ENCODE measurements at places on chromosomes 4 and X.

GRCh38 chr4:189785257-189785656 is 155.4 kb upstream of the FRG1 start:
- no peak for DNase-seq

GRCh38 chr4:8340781-8341241 is 71.3 kb downstream of the HTRA3 start:
- DNase-seq, result no peak

DNA sequence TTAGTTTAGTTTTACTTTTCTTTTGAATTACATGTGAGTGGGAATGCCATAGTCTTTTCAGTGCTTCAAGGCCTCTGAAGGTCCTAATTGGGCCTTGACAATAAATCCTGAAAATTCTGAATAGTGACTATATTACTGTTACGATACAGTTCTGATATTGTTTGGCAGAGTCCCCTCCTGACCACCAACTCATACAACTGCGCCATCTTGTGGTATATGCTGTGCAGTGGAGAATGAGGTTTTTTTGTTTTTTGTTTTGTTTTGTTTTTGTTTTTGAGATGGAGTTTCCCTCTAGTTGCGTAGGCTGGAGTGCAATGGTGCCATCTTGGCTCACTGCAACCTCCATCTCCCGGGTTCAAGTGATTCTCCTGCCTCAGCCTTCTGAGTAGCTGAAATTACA is 56.6 kb upstream of the CHRDL1 start:
- DNase-seq, result peak; percentile 23

DNA sequence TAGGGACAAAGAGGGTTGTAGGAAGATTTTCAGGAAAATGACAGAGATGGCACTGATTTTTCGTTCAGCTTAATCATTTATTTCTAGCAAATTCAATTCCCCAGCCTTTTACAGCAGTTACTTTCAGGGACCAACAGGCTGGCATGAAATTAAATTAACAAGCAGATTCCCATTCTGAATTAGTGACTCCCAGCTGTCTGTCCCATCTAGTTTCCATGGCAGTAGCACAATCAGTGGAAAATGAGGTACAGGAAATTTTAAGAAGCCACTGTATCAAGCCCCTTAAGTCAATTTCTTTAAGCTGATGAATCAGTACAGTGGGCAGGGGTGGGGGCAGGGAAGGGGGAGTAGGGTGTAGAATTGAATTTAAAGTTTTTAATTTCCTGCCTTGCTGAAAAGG is 121.1 kb upstream of the TEX13C start:
- DNase-seq, result no peak

DNA sequence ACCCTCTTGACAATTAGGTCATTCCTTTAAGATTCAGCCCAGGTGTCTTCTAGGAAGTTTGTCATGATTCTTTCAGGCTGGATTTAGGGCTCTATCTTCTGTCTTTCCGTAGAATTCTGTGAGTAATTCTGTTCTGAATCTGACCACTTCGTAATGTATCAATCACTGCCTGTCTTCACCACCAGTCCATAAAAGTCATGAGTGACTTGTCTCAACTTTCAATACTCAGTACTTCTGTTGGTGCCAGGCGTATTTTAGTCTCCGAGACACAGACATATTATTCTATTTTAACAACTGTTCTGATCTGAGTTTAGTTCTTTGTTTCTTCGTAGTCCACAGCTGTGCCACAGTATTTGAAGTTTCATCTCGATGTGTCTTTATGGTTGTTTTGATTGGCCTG is 310.7 kb downstream of the PPARGC1A start:
- no peak for DNase-seq

- no peak for DNase-seq
These were observed 680.7 kb upstream of the GRID2 start for GRCh38 chr4:91622925-91623602.

- no peak for DNase-seq
These were observed 34.8 kb downstream of the KCNE5 start for GRCh38 chrX:109590176-109590575.

DNA sequence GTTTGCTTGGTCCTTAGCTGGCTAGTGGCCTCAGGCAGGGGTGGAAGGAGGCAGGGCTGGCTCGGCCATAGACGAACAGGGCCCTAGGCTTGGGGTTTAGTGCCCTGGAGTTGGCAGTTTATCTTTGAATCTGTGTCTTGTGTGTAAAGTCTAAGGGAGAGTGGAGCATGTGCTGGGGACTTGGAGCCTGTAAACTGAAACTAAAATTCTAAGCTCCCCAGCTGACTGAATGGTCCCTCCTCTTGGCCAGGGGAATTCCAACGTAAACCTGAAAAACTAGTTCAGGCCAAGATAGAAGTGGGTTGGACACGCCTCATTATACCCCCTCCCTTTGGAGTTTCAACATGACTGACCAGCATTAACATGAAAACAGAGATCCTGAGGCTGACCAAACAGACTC is 46.1 kb upstream of the GPR78 start:
- no peak for DNase-seq

DNA sequence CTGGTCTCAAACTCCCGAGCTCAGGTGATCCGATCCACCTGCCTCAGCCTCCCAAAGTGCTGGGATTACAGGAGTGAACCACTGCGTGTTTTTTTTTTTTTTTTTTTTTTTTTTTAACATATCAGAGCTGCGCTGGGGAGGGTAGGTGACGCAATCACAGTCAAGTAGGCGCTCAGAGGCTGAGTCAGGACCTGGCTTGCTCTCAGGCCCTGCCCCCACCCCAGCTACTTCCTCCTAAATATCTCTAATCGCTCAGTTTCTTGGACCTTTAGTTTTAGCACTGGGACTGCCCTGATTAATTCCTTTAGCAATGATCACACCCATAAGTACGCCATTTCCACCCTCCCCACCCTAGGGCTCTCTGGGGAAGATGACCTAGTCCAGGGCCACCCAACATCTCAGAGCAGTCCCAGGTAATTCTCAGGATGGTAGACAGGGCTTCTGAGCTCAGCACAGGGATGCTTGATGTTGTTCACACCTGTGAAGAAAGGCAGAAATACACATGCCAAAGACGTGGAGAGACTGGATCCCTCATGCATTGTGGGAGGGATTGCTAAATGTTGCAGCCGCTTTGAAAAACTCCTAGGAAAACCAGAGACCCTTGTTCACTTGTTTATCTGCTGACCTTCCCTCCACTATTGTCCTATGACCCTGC is 50.2 kb downstream of the DDX3X start:
- DNase-seq, result peak; percentile 68

DNA sequence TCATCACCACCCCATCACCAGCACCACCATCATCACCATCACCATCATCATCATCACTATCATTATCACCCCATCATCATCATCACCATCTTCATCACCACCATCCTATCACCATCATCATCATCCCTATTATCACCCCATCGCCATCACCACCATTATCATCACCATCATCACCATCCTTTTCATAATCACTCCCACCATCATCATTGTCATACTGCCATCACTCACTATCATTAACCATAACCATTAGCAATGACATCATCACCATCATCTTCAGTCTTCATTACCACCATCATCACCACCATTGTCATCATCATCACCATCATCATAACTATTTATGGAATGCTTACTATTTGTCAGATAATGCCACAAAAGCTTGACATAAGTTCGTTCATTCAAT is 35.7 kb downstream of the CRMP1 start:
- DNase-seq, result no peak

GRCh38 chrX:147626605-147627004 is 285.1 kb upstream of the FMR1 start:
- no peak for DNase-seq

GRCh38 chrX:52078131-52078530 is 9.1 kb upstream of the MAGED4B start:
- DNase-seq, result no peak

DNA sequence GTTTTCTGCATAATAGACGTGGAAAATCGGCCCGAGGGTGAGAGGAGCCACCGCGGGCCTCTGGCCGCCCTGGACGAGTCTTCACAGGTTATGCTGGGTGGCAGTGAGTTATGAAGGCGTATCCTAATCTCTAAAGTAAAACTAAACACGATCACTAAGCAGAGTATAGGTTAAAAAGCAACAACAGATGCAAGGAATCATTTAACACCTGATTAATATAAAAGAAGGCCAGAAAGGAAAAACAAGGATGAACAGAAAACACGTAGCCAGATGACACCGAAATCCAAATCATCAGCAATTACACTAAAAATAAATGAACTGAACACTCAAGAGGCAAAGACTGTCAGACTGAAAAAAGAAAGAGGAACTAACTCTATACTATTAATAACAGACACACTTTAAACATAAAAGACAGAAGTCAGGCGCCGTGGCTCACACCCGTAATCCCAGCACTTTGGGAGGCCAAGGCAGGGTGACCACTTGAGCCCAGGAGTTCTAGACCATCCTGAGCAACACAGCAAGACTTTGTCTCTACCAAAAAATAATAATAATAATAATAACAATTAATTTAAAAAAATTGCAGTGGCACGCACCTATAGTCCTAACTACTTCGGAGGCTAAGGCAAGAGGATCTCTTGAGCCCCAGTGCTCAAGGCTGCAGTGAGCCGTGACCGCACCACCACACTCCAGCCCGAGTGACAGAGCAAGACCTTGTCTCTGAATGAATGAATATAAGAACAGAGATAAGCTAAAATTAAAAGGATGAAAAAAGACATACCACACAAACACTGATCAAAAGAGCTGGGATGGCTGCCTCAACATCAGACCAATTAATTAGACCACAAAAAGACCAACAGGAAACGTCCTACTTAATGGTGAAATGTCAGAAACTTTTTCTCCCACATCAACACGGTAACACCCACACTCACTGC is 30.0 kb downstream of the CTBP1 start:
- no peak for DNase-seq

DNA sequence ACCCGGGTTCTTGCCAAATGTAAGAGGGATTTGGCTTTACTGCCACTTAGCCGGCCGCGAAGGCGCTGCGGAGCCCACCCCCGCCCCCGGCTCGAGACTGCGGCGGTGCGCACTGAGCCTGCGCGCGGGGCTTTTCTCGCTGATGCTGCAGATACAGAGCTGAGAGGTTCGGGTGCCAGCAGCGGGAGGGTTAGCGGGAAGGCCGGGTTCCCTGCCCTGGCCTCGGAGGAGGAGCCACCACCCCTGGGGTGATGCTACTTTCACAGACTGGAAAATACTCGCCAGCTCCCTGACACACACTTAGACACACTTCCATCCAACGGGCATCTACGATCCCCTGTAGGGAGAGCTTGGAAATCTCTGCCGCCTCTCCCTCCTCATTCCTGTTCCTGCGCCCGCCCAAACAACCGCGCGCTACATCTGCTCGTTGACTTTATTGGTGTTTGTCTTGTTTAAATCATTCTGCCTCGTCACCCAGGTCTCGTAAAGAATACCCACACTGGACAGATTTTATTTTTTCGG is 2.1 kb upstream of the PCDH7 start:
- DNase-seq, result no peak

DNA sequence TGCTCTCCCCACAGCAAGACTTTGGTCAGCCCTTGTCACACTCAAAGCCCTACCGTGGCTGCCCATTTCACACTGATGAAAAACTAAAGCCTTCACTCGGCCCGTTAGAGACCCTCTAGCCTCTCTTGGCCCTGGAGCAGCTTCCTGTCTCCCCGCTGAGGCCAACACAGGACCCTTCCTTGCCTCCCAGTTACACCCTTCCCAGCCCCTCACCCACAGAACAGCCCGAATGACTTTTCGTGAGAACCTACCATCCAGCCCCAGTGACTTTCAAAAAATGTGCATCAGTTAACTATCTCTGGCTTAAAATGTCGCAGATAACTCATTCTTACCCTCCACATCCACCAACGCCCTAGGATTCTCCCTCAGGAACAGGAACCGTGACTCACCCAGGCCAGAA is 756 bp upstream of the TAF9B start:
- DNase-seq, result no peak

- DNase-seq, result no peak
These were observed 234.7 kb downstream of the LDB2 start for GRCh38 chr4:16663732-16664131.

DNA sequence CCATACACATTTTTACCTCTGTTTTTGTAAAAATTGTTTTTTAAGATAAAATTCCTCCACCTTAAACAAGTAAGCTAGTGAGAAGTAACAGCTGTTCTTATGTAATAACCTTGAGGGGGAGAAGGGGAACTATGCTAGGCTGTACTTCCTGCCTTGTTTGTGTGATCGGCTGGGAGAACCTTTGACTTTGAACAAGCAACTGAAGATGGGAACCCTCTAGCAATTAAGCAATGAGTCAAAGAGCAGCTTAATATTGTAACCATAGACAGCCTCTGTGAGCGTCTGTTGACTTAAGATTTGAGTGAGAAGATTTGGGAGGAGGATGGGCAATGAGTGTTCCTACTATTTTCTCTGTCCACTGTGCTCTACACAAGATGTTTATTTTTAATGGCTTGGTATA is 135.1 kb downstream of the SCLT1 start:
- DNase-seq, result no peak

DNA sequence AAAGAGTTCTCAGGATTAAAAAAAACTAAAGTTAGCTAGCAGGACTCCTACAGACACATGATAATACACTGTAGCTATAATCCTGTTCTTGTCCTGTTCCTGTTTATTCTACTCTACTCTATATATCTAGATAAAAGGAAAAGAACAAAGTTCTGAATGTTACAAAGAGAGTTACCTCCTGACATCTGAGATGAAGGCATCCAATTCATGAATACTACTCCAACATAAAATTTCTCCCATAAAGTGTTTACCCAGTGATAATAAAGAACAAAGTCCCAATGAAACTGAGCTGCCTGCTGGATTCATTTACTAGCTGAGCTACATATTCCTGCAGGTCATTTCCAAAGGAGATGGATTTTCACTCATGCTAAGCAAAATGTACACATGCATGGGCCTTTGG is 27.1 kb downstream of the SEPSECS start:
- DNase-seq, result no peak

DNA sequence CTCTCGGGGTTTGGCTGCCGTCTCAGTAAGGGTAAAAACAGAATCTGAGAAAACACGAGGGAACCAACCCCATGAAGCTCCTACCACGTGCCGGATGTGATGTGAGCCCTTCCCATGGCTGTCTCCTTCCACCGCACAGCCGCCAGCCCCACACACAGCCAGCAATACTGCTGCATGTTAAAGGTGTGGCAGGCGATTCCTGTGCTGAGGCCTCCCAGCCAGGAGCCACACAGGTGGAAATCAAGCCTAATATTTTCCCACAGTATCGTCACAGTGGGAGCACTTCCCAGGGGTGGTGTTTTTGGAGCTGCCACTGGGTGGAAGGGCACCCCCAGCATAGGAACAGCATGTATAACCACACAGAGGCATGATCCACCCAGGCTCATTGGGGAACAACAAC is 77.5 kb downstream of the SLC2A9 start:
- DNase-seq, result no peak

DNA sequence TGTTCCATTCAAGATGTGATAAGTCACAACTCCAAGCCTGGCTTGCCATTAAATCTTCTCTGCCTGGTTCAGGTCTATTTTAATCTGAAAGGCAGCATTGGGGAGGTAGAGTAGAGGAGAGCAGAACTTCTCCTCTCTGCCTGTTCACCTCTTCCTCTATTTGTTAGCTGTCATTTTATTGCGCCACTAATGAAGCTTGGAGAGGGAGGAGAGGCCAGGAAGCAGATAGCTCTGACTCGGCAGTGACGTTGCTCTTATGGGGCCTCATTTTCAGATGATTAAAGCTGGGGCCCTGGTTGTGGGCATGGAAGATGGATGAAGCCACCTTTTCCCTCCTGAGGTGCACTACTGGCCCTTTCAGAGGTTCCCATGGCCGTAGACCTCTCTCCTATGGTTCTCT is 207.3 kb downstream of the MID1IP1 start:
- no peak for DNase-seq
